GM12878 (cell line): ENCODE measurements at places on chromosomes 5 and 9.

- DNase-seq: no peak
These were observed 19.2 kb upstream of the ANKRD18A start for GRCh38 chr9:38639577-38639940.

DNA sequence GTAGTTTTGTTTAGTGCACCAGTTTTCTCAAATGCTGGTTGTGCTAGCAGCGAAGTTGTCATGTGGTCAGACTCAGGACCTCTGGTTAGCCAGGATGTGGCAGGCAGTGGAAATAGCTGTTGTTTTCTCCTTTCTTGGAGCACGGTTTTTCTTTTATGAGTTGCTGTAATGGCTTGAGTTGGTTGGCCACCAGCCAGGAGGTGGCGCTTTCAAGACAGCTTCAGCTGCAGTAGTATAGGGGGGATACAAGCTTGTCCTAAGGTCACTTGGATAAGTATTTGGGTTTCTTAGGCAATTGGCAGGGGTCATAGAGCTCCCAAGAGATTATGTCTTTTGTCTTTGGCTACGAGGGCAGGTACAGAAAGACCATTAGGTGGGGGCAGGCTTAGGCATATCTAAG lies 274.2 kb upstream of the TARS1 start:
- DNase-seq: no peak

- no peak for DNase-seq
These were observed 12.6 kb downstream of the DIRAS2 start for GRCh38 chr9:90629991-90630390.

DNA sequence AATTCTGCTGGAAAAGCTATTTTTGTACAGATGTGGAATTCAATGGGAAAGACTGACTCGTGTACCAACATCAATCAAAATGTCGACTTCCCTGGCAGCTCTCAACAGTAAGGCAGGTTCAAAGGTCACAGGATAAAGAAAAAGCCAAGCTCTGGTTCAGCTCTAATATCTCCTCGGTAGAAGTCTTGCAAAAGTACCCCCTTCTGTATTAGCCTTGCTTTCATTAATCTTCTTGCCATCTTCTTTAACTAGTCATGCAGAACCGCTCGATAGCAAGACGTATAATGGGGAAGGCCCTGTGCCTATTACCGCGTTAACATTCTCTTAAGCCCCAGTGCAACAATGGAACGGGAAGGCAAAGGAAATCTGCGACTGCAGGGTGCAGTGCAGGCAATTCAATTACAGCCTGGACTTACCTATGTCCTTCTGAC lies 201.2 kb downstream of the GAPVD1 start:
- DNase-seq: no peak

DNA sequence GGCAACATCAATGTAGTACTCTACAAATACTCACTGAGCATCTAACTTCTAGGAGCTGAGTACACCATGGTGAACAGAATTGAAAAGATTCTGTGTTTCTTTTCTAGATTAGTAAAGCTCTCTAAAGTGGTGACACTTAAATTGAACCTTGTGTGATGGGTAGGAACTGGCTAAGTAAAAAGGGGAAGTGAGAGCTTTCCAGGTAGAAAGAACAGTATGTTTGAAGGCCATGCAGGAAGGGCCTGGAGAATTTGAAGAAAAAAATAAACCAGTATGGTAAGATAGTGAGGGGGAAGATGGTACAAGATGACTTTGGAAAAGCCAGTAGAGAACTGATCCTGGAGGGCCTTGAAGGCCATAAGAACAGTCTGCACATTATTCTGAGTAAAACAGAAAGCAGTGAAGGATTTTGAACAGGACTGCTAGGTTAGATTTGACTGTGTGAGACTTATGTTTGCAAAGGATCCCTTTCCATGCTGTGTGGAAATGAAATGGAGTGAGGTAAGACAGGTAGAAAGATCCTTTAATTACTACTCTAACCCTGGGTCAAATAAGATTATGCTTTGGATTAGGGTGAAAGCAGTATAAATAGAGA lies 46.7 kb upstream of the UBQLN1 start:
- DNase-seq: peak; percentile 2

DNA sequence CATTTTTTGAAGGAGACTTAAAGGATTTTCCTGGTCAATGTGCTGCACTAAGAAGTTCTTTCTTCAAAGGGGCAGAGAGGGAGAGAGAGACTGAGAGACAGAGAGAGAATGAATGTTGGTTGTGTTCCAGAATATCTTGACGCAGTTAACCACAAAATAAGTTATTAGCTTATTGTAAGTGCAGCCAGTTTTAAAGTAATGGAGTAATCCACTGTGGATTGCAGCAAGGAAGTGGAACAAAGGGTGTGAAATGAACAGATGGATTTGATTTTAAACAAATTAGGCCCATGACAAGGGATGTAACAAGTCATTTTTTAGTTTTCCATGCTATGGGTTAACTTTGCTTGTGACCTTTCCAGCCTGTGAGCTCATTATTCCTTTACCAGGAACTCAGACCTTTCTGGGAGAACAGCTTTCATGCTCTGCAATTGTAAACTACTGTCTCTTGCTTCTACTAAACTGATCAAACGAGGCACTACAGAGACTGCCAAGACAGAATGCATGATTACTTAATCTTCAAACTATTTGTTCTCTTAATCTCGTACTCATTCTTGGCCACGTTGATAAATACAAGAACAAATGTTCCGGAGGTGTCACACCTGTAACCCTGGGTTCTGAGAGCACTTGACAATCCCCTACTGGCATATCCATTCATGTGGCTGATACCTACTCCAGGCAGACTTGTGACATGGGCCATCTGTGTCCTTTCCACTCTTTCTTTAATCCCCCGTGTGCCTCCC lies 131.1 kb downstream of the TLE1 start:
- DNase-seq: no peak

DNA sequence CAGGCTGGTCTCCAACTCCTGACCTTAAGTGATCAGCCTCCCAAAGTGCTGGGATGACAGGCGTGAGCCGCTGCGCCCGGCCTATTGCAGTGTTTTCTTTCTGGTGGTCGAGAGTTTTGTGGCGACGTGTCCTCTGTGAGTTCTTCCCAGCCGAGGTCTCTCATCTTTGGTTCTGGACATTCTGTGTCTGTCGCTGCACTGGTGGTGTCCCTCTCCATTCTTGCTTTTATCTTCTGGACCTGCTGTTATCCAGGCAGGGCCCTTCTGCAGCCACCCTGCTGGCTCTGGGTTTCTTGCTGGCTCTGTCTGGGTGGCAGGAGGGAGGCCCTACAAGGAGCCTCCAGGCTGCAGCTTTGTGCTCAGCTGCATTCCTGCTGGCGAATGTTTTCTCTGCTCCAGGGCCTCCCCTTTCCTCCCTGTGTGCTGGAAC lies 49.1 kb upstream of the EXOC3 start:
- DNase-seq: no peak

- DNase-seq: no peak
These were observed 9.3 kb downstream of the OR1N2 start for GRCh38 chr9:122562134-122562760.

GRCh38 chr9:21154018-21154608 lies 12.3 kb downstream of the IFNA21 start:
- no peak for DNase-seq

DNA sequence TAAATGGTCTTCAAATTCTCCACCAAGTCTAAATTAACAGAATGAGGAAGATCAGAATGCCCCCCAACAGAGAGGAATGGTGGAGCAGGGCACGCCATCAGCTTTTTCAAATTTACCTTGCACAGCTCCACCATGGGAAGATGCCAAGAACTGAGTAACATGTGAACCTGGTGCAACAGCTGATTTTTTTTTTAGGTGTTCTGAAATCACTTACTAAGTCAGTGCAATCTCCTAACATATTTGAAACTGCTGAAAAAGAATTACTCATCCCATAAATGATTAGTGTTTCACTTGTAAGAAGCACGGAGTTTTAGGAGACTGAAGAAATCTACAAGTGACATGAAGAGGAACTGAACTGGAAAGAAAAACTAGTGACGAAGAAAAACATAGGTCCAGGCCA lies 5.1 kb downstream of the TMEM245 start:
- DNase-seq: no peak

- DNase-seq: no peak
These were observed 494 bp downstream of the CDKN2AIPNL start for GRCh38 chr5:134411228-134411545.

DNA sequence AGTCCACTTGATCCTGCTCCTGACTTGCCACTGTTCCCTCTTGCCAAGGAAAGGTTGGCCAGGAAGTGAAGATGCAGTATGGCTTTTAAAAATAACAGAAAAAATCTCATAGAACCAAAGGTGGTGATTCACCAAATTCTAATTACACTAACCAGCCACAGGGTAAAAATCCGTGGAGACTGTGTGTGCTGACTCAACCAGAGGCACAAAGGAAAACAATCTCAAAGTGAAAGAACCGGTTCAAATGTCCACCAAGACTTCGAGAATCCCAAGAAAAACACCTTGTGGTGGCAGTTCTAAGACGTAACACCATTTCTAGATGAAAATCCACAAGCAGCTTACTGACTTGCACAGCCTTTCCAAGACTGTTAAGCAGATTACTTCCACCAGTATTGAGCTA lies 279.1 kb downstream of the TLE1 start:
- DNase-seq: no peak

- no peak for DNase-seq
These were observed 144.8 kb downstream of the PDZD2 start for GRCh38 chr5:31783731-31784130.

- no peak for DNase-seq
These were observed 47.8 kb downstream of the ANXA2R start for GRCh38 chr5:42992088-42992879.

GRCh38 chr5:72351376-72351775 lies 31.2 kb downstream of the PTCD2 start:
- no peak for DNase-seq

DNA sequence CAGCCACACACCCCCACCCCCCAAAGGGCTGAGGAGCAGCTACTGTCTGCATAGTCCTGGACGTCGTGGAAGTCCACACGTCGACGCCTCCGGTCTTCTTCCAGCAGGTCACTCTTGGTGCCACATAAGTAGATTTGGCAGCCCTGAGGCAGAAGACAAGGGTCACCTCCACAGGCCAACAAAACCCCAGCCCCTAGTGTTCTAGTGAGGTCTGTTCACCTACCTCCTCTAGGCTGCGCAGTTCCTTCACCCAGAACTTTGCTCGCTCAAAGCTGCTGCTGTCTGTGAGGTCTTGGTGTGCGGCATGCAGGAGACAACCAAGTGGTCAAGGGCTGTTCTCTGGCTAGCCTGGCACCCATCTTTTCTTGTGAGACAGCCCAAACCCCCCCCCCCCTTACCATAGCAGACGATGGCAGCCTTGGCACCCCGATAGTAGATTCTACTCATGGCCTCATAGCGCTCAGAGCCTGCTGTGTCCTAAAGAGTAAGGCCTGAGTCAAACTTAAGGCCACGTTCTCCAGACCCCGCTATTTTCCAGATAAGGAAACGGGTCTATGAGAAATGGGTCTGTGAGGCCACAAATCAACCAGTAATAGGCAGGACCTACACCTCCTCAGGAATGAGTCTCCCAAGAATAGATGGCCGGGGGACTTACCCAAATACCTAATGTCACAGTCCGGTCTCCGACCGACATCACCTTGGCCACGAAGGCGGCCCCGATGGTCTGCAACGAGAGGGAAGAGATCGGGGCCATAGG lies 987 bp downstream of the RAB24 start:
- no peak for DNase-seq

DNA sequence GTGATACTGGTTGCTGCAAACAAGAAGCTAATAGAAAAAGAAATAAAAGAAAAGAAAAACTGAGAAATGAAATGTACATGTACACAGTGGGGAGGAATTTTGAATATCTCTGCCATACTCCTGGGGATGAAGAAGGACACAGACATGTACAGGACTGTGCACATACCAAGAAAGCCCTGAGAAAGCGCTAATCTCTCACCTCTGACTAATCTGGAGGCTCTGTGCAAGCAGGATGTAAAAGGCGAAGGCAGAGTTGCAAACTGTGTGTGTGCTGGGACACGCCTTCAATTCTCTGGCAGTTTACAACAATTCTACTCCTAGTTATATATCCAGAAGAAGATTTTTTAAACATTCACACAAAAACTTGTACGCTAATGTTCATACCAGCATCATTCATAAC lies 211.4 kb downstream of the KIAA0825 start:
- no peak for DNase-seq

GRCh38 chr5:11064763-11065450 lies 303.9 kb upstream of the DAP start:
- DNase-seq: no peak

DNA sequence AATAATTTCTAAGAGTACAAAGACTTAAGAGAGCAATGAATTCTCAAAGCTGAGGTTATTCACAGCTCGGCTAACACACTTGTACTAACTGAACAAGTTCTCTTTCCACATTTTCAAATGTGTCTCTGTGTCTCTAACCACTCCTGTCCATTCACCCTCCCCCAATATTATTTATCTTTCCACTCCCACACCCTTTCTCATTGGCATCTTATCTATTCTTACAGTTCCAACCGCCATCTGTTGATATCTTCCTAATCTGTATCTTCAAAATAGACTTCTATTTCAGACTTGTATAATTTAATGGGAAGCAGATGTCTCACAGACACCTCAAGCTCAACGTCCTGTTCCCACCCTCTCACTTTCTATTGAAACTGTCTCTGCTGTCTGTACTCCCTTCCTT lies 205.9 kb downstream of the ANXA1 start:
- no peak for DNase-seq

- no peak for DNase-seq
These were observed 17.3 kb upstream of the TGFBI start for GRCh38 chr5:136011414-136012001.

DNA sequence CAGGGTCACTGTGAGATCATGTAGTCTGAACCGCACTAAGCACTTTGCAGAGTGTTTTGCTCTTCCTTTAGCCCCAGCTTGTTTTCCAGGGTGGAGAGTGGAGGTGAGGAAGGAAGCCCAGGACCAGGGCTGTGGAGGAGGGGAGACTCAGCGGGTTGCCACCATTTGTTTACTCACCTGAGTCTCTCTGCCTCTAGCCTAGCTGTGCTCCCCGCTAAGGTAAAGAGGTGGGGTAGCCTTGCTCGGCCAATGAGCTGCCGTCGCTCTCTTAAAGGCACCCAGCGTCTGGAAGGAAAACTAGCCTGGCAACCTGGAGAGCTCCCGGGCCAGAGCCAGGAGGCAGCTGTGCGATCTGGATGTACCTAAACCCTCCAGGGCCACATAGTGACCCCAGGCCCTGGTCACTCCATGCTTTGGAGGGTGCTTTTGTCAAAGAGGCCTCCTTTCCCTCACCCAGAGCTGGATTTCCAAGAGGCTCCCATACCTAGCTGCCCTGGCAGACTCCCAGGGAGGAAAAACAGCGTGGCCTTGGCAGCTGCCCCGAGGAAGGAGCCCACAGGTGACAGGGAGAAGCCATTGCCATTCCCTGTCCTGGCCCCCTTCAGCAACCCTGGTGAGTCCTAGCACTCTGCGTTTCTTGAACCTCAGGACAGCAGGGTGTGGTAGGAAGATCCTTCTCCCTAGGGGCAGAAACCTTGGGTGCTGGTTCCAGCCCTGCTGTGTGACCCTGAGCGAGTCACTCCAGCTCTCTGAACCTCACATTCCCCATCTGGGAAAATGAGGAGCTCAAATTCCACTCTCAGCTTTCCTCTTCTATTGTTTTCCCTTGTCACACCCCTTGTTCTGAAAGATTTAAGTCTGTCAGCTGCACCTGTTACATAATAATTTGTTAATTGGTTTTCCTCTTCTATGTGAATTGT lies 42.4 kb upstream of the LARP1 start:
- no peak for DNase-seq

- no peak for DNase-seq
These were observed 88.0 kb downstream of the SEMA6A start for GRCh38 chr5:116486588-116486987.
